ENCODE measurements at places on chromosomes 5 and 9. TPM values are rescaled to one million over a fixed set of nuclear protein-coding genes. Genes with fewer than 3 reads are reported as not detected.

TNC gene
- total RNA-seq: 0.03 TPM

DNA sequence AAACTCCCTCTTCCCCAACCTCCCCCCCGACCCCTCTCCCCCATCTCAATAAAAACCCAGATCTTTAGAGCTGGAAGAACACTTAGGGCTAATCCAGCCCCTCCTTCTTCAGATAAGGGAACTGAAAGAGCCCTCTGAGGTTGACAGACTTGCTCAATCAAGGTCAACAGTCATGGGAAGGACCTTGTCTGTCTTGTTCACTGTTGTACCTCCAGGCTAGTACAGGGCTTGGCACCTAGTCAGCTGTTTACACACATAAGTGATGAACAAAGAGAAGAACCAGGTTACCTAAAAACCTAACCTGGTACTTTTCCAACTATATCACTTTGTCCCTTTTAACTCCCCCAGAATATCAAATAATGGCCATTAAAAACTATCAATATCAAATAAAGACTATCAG lies 2.4 kb downstream of the TTC39B start:
- no peak for DNase-seq

- DNase-seq: no peak
Measured at GRCh38 chr5:132383261-132383660, 13.8 kb downstream of the SLC22A5 start.

MTMR12 gene
- 18.3 TPM for total RNA-seq

GRCh38 chr5:156879665-156880285 lies 29.7 kb downstream of the PPP1R2B start:
- no peak for DNase-seq

- no peak for DNase-seq
Measured at GRCh38 chr9:81719972-81720371, 30.6 kb upstream of the TLE1 start.

PDE6A gene
- total RNA-seq: not detected

DNA sequence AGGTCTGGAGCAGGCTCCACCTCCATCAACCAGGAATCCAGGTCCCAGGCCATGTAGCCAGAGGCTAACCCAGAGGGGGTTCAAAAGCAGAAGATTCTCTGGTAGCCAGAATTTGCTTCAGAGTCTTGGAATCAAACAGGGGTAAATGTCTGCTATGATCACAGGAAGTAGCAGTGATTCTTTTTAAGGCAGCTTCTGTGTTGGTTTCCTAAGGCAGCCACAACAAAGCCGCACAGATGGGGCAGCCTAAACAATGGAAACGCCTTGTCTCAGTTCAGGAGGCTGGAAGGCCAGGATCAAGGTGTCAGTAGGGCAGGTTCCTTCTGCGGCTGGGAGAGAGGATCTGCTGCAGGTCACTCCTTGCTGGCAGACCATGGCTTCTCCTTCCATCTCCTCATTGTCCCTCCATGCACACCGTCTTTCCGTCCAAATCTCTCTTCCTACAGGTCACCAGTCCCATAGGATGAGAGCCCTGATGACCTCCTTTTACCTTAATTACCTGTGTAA lies 167.3 kb downstream of the ROR2 start:
- DNase-seq: no peak

DNA sequence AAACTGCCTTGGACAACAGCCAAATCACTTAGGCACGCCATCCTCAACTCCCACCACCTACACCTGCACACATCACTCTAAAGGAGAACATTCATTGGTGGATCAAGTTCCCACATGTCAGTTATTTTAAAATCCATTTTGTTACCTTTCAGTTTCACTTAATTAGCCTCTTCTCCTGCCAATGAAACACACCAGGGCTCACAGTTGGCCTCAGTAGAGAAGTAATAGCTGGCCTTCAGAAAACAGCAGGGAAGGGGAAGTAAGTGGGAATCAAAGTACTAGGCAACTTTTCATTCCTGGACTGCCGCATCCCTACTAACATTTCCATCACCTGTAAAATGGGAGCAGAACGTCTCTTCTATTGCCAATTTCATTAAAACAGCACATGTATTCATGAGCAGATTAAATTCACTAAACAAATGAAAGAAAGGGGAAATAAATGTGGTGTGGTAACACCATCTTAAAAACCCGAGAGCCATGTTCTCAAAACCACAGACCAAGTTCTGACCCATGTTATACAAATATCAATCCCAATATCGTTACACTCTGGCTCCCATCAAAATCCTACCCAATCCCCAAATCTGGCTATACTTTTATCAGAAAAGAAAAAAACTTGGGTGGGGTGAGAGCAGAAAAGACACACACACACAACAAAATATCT lies 1.7 kb downstream of the SIL1 start:
- no peak for DNase-seq

DNA sequence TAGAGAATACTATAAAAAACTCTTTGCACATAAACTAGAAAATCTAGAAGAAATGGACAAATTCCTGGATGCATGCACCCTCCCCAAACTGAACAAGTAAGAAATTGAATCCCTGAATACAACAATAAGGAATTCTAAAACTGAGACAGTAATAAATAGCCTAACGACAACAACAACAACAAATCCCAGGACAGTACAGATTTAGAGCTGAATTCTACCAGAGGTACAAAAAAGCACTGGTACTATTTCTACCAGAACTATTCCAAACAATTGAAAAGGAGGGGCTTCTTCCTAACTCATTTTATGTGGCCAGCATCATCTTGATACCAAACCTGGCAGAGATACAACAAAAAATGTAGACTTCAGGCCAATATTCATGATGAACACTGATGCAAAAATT lies 394.4 kb upstream of the RORB start:
- no peak for DNase-seq

- no peak for DNase-seq
Measured at GRCh38 chr5:14187660-14188059, 44.5 kb downstream of the TRIO start.

ACTBL2 gene
- not detected for total RNA-seq

DNA sequence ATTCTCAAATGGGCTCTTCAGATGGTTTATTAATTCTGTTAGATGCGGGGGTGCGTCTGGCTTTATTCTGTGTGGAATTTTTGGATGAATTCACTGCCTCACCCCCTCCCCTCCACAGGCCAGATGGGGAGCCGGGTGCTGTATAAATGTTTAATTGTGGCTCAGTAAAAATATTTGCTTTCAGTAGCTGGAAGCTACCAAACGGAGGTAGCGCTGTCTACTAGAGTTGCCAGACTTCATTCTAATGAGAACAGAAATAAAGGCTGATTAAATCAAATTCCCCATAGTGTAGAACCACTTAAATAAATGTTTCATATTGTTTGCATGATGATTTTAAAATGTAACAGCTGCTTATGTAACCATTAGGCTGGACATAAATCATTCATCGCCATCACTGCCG lies 34.5 kb upstream of the KCNMB1 start:
- no peak for DNase-seq

DNA sequence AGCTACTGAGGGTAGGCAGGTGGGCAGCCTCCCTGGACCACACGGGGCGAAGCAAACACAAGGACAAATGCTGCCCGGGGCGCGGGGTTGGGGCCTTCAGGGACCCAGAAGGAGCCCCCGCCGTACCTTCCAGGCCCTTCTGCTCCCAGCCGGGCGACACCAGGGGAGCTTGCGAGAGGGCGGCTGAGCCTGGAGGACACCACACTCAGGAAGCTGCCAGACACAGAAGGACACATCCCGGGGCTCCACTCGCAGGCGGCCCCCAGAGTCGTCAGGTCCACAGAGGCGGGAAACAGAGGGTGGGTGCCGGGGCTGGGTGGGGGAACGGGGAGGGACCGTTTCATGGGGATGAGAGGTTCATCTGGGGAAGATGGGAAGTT lies 58.5 kb upstream of the UBAC1 start:
- no peak for DNase-seq

- no peak for DNase-seq
Measured at GRCh38 chr5:13249854-13250253, 694.6 kb downstream of the DNAH5 start.

All from CD4-positive, alpha-beta T cell (primary cell).